ENCODE measurements at places on chromosomes 3 and 15. TPM values are rescaled to one million over a fixed set of nuclear protein-coding genes. Genes with fewer than 3 reads are reported as not detected.

DNA sequence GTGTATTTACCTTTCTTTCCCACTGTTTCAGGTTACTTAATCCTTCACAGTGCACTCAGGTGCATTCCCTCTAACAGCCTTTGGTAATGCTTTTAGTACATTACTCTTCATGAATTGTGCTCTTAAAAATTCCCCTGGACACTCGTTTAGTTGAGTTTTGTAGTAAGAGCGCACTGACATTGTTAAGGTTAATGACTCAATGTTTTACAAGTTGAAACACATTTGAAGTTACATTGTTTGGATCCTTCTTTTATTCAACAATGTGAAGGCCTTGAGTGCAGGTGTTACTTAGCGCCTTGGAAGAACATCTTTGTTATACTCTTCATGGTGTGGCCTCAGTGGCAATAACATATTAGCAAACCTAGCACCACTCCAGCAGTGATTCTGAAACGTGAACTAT, 739.6 kb downstream of the NAALADL2 start:
- no peak for DNase-seq

- no peak for DNase-seq
These were observed 177.0 kb downstream of the AKAP13 start for GRCh38 chr15:85557385-85557784.

Gene IMPG2
- 0.37 TPM for polyA plus RNA-seq

DNA sequence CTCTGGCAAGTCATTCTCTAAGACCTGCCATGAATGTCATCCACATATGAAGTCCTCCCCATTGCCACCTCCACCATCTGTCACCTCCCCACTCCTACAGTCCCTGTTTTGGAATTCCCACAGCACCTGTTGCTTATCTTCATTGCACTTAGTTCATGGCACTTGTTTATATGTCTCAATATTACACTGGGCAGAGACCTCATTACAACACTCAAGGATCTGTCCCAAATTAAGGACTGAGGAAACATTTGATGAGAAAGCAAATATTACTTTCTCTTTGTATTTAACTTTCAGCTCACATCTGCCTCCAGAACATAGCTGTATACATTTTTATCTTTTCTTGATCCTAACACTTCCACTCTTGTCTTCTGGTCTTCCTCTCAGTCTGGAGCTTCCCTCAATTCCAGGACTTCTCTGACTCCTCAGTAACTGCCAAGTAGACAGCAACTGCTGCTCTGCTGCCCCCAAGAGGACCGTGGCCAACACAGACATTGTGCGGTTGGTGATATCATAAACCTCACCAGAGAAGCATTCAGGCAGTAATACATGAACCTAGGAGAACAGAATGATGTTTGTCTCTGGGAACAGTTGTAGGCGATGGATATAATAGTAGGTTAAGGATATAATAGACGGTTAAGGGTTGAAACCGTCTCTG, 45.0 kb upstream of the FGF12 start:
- DNase-seq: peak; percentile 16

- no peak for DNase-seq
These were observed 109.8 kb upstream of the SLC6A11 start for GRCh38 chr3:10706156-10706739.

Gene PLD1
- 10.5 TPM for polyA plus RNA-seq

GRCh38 chr15:94456226-94456625, 224.9 kb downstream of the MCTP2 start:
- DNase-seq: no peak

DNA sequence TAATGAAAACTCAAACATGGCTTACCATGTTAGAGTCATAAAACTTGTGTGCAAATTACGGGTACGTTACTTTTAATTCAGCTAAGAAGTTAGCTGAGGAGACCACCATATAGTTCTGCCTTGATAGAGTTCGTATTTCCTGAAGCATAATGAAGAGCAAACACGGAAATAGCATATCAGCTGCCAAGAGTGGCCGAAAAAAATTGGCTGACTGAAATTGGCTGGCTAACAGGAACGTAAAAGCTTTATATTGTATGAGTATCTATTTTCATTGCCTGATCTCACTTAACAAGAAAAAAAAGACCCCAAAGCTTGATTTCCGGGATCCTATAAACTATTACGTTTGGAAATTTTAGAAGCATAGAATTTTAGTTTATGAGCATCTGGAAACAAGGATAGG, 1222.9 kb downstream of the ZPLD1 start:
- DNase-seq: no peak

Gene FOXL2
- not detected for polyA plus RNA-seq

GRCh38 chr3:115712871-115713270, 89.6 kb downstream of the GAP43 start:
- no peak for DNase-seq

DNA sequence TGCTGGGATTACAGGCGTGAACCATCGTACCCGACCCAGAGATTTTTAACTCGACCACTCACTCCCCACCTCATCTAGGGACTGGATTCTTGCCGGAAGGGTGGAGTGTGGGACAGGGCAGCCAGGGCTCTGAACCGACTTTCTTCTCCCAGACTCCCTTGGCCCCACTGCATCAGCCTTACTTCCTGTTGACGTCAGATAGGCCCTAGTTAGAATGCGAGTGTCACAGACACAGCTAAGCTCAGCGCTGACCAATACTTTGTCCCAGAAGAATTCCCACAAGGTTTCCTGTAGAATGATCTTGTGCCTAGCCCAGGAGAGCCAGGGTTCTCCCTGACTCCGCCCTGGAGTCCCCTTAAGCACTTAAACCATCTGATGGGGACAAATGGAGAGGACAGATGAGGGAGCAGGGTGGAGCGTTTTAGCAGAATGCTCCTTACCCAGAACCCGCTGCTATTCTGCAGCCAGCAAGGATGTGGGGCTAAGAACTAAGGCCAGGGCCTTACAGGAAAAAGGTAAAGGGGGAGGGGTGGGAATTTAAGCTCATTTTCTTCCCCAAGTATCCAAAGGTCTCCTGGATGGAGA, 5.8 kb upstream of the TUSC2 start:
- DNase-seq: no peak

Gene SATB1
- polyA plus RNA-seq: 39.4 TPM

DNA sequence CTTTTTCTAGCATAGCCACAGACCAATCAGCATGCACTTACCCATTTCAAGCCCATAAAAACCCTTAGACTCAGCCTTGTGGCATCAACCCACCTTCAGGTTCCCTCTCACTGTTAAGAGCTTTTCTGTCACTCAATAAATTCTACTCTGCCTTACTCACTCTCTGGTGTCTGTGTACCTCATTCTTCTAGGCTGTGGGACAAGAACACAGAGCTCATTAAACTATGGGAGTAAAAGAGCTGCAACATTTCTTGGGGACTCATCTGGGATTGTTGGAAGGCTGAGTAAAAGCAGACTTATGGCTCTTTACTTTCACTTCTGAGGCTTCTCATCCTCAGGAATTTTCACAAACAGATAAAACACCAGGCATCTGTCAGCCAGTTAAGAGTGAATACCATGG, 879.3 kb downstream of the ROBO2 start:
- no peak for DNase-seq

Gene PDIA5
- 25.2 TPM for polyA plus RNA-seq

Gene SHQ1
- 19.8 TPM for polyA plus RNA-seq

Gene C2CD4A
- 0.28 TPM for polyA plus RNA-seq

Gene MEGF11
- polyA plus RNA-seq: 3.5 TPM

Gene GOLGA8M
- 6.1 TPM for polyA plus RNA-seq

DNA sequence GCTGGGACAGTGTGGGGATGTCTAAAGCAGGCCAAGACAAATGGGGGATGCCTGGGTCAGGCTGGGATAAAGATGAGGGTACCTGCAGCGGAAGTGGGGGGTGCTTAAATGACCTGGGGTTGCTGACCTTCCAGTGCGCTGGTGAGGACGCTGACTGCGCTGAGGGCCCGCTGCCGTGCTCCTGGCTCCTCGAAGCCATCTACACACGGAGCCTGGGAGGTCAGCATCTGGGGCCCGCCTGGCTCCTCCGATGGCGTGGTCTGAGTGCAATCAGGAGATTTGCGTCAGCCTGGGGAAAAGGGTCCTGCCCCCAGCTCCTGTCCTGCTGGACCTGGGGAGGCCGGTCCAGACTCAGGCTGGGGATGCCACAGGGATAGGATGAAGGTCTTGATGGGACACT, 50.7 kb downstream of the SCN5A start:
- no peak for DNase-seq

GRCh38 chr3:48119505-48120193, 68.6 kb downstream of the CDC25A start:
- DNase-seq: peak; percentile 42

DNA sequence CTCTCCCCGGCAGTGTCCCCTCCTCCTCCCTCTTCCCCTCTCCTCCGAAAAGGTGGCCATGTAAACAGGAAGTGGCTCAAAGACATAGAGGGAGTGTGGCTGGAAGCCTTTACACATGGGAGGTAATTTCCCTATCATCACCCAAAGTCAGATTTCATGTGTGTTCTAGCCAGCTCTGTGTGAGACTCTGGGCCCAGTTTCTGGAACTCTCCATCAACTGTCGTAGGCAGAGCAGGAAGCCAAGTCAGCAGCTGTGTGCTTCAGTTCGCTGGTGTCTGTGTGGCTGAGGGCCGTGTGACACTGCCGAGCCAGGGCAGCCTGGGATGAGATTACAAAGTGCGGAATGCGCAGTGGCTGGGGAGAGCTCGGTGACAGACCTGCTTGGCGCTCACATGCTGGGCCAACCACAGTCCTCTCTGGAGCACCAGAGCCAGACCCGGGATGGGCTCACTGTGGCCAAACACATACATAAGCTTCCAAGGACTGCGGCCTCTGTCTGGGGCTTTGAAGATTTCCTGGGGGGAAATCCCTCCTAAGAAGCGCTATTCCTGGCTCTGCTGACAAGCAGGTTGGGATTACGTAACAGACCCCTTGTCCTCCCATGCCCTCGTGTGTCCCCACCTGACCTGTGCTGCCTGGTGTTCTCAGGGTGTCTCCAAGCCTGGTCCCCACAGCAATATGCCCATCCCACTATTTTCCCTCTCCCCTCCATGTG, 50.7 kb downstream of the UMPS start:
- DNase-seq: peak; percentile 52

Gene RBMS3
- 10.2 TPM for polyA plus RNA-seq

- DNase-seq: no peak
These were observed 7.4 kb downstream of the TBC1D23 start for GRCh38 chr3:100268156-100268555.

Gene LRRIQ4
- polyA plus RNA-seq: not detected

Gene KLHL40
- not detected for polyA plus RNA-seq

Gene PCOLCE2
- polyA plus RNA-seq: 4.5 TPM

Gene ANP32A
- 311 TPM for polyA plus RNA-seq

- DNase-seq: no peak
These were observed 112.3 kb downstream of the WDR76 start for GRCh38 chr15:43939070-43939469.

Gene THPO
- polyA plus RNA-seq: 2.7 TPM

- peak; percentile 61 for DNase-seq
These were observed 347.7 kb downstream of the ZBBX start for GRCh38 chr3:167032267-167032876.

DNA sequence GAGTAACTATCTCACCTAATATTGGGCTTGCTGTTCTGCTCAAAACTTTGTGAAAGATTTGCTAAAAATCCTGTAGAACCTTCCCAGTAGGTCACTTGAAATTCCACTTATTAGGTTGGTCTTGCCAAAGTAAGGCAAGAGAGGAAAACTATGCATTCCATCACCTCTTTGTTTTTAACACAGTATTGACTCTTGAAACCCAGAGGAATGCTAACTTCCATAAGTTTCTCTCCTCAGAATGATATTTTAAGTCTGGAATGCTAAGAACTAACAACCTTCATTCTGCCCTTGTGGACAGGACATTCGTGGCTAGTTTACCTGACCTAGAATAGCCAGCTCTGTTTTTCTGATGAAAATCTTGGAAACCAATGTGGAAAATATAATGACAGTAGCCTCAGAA, 154.5 kb downstream of the TMCO5A start:
- no peak for DNase-seq

- no peak for DNase-seq
These were observed 54.3 kb upstream of the CBLB start for GRCh38 chr3:105923140-105923539.

- DNase-seq: peak; percentile 36
These were observed 468.9 kb upstream of the UBE2E2 start for GRCh38 chr3:22734207-22734606.

Gene DZIP1L
- 26.2 TPM for polyA plus RNA-seq

GRCh38 chr15:60316961-60317360, 80.8 kb downstream of the ANXA2 start:
- no peak for DNase-seq

Gene TLR9
- 0.28 TPM for polyA plus RNA-seq

GRCh38 chr3:3015185-3016089, 94.7 kb downstream of the IL5RA start:
- DNase-seq: peak; percentile 67

Gene FANCD2
- 18.2 TPM for polyA plus RNA-seq

- DNase-seq: no peak
These were observed 327.8 kb downstream of the GBE1 start for GRCh38 chr3:81433675-81434074.

DNA sequence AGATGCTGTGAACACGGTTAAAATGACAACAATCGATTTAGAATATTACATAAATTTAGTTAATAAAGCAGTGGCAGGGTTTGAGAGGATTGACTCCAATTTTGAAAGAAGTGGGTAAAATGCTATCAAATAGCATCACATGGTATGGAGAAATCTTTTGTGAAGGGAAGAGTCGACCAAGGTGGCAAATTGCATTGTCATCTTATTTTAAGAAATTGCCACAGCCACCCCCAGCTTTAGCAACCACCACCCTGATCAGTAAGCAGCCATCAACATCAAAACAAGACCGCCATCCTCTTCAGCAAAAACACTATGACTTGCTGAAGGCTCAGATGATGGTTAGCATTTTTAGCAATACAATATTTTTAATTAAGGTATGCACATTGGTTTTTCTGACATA, 5.7 kb upstream of the CCR5 start:
- DNase-seq: no peak

DNA sequence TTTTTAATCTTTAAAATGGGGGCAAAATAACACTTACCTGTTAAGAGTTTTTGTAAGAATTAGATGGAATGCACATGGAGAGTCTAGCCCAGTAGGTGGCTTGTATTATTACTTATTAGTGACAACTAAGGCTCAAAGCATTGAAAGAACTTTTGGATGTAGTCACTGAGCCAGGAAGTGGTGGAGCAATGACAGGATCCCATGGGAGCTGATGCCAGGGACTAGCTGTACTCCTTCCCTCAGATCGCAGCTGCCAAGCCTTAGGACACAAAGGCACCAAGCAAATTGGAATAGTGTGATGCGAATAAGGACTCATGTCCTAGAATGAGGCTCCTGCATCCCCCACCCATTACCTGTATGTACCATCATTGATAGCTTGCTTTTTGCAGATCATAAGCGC, 370.4 kb upstream of the RGMA start:
- no peak for DNase-seq

Gene SLC6A11
- 0.08 TPM for polyA plus RNA-seq

DNA sequence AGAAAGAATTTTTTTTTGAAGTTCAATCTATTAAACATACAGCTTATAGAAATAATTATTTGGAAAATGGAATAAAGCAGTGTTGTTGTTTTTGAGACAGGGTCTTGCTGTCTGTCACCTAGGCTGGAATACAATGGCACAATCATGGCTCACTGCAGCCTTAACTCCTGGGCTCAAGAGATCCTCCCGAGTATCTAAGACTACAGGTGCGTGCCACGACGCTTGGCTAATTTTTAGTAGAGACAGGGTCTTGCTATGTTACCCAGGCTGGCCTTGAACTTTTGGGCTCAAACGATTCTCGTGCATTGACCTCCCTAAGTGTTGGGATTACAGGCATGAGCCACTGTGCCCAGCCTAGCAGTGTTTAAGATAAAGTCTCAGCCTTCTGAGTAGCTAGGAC, 8.8 kb downstream of the BNIP2 start:
- no peak for DNase-seq

- no peak for DNase-seq
These were observed 108.5 kb downstream of the GLDN start for GRCh38 chr15:51450001-51450400.

Gene IL12A
- polyA plus RNA-seq: 0.49 TPM

Measured in renal pelvis (tissue), 12 donors.